ENCODE measurements at places on chromosomes 1 and 21.

DNA sequence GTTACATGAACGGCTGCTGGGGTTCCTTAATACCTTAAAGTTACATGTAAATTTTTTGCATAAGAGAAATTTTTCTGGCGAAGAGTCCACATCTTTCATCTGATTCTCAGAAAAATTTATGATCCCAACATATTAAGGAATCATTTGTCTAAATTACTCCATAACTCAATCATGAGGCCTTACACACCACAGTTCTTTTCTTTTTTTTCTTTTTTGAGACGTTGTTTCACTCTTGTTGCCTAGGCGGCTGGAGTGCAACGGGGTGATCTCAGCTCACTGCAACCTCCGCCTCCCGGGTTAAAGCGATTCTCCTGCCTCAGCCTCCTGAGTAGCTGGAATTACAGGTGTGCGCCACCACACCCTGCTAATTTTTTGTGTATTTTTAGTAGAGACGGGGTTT, 2.1 kb upstream of the S100A11 start:
- DNase-seq: no peak

DNA sequence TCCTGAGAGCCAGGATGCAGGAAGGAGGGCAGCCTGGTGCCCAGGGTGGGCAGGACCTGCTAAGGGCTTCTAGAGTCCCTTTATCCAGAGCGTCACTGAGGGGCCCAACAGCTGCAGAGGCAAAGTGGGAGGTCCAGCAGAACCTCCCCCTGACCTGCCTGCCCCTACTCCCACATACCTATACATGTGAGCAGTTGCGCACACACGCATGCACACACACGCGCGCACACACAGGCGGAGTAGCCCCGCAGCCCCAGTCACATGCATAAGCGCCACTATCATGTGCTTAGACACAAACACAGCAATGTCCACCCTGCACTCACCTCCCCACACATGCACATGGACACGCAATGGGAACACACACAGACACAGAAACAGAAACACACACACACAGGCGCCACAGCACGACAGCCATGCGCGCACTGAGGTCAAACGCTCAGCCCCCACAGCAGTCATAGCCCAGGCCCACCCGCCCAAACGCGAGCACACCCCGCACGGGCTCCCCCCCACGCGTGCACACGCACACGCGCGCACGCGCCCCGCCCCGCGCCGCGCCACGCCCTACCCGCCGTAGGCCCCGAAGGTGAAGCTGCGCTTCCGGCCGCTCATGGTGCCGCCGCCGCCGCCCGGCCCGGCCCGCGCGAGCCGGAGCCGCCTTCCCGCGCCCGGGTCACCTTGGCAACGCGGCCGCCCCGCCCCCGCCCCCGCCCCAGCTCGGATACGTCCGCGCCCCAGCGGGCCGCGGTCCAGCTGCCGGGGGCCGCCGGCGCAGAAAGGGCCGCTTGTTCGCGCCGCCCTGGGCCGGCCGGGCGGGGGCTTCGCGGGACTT, 17.7 kb downstream of the RAP1GAP start:
- DNase-seq: no peak

- DNase-seq: no peak
Observed at GRCh38 chr1:3557366-3557765, 53.9 kb downstream of the MEGF6 start.

DNA sequence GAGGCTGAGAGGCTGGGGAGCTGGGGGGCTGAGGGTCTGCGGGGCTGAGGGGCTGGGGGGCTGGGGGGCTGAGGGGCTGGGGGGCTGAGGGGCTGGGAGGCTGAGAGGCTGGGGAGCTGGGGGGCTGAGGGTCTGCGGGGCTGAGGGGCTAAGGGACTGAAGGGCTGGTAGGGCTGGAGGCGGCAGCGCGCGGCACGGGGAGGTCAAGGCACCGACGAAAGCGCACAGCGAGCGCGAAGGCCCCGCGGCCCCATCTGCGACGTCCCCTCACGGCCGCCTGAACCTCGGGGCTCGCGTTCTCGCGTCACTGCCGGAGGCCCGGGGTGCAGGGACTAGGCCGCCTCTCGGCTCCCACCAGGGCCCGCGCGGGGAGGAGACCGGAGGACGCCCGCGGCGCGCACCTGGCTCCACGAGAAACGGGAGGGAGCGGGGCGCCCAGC, 356 bp downstream of the INTS11 start:
- no peak for DNase-seq

- DNase-seq: no peak
Observed at GRCh38 chr1:100462326-100463025, 75.5 kb upstream of the GPR88 start.

DNA sequence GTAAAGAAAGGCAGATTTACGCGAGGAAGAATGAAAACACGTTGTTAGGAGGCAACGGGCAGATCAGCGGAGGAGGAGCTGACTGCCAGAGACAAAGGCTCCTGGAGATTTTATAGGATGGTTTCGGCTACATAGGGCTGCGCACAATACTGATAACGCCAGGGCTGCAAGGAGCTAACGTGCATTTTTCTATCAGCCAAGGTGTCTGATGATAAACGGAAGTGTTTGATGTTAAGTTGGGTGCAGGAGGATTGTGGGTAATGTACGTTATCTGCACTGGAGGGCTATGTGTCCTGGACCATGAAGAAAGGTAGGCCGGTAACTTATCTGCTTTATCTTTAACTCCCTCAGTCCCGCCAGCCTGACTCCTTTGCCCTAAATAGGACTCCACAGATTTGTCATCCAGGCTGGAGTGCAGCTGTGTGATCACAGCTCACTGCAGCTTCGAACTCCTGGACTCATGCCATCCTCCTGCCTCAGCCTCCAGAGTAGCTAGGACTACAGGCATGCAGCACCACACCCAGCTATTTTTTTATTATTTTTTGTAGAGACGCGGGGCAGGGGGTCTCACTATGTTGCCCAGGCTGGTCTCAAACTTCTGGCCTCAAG, 29.6 kb downstream of the SETD4 start:
- no peak for DNase-seq

DNA sequence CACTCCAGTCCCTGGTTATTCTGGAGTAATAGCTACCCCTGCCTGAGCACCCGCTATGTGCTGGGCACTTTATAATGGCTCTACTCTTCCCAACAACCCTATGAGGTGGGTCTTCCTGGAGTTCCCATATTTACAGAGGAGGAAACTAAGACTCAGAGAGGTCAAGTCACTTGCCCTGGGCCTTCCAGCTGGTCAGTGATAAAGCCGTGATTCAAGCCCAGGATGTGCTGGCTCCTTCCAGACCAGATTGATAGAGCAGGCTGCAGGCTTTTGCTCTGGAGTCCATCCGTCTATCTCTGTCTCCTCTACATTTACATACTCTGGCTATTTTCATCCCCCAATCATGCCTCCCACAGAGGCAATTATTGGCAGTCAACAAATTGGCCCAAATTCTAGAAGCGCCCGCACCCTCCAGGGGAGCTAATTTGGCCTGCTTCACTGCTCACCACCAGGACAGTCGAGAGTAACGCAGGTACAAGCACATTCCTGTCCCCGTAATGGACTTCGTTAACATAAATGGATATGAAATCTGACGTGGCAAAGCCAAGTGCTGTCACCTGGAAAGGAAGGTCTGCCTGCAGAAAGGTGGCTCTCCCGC, 39.8 kb upstream of the SELENON start:
- DNase-seq: no peak

DNA sequence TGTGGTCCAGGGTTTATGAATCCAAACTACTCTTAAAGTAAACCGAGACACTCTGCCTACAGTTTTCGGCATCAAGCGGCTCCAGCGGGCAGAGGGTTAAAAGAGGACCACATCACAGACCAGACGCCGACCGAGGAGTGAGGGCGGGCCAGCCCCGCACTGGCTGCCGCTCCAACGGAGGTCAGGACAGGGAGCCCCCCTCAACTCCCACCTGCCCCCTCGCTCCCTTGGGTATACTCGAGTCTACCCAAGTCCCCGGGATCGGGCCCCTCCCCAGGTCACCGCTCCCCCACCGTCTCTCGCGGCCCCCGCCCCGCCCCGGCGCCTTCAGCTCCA, 312 bp downstream of the ARNT start:
- DNase-seq: no peak

- no peak for DNase-seq
Observed at GRCh38 chr1:157639800-157640199, 41.9 kb upstream of the FCRL4 start.

GRCh38 chr1:223269006-223269405, 95.0 kb downstream of the SUSD4 start:
- DNase-seq: no peak

DNA sequence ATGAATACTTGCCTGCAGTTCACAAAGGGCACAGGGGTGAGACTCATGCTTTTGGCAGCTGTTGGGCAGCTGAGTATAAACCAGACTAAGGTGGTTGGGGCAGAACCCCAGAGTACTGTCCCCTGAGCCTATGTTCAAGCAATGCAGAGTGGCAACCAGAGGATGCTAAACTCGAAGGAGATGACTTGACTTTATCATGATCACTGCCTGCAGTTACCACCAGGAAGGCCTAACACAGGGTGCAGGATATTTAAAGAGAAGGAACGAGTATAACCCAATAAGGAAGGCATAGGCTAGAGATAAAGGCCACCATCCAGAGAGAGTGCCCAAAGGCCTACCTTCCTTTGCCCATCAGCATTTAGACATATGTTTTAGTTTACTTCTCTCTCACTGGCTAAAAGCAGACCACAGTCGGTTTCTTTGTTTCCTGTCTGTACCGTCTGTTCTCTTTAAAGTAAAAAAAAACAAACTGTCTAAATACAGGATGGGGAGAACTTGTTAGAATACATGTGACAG, 83.3 kb downstream of the MPZL1 start:
- DNase-seq: no peak

- no peak for DNase-seq
Observed at GRCh38 chr21:32819694-32820093, 48.1 kb upstream of the PAXBP1 start.

DNA sequence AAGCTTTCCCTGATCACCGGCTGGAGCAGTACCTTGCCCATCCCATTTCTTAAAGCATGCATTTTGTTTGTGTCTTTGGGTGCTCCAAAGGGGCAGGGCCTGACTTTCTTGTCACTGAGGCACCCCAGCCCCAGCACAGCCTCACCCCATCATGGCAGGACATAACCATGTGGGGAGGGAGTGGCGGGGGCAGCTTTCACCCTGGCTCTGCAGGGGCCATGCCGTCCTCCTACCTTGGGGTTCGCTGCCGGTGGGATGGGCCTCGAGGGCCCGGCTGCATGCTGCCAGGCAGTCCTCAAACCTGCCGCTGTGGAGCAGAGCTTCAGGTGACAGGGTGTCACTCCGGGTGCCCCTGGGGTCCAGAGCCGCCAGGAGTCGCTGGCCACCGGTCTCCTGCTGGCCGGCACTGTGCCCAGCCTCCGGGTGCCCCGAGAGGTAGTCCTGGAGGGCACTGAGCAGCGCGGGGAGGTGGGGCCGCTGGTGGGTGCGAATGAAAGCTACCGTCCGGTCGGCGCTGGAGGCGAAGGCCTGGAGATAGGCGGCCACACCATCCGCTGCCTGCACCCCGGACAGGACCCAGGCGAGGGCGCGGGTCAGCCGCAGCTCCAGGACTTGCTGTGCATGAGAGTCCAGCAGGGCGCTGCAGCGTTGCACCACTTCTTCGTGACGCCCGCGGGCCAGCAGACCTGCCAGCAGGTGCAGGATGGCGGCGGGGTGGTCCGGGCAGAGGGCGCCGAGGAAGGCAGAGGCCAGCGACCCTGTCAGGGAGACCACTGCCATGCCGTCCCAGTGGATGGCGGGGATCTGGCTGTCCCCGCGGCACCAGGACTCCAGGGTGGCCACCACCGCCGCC, 1.5 kb downstream of the TTC34 start:
- no peak for DNase-seq

DNA sequence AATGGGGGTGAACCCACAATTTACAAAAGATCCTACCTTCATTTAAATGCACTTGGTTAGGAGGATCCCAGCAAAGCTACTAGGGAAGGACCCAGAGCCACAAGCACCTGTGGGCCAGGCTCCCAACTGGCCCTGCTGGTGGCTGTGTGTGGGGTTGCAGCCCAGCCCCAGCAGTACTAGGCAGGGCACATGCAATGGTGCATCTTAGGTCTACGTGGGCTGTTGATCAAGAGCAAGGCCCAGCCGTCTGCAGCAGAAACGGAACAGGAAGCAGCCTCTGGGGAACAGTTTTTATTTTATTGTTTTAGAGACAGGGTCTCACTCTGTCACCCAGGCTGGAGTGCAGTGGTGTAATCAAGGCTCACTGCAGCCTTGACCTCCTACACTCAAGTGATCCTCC, 134.1 kb upstream of the RAB4A start:
- no peak for DNase-seq

GRCh38 chr1:154222518-154222917, 1.8 kb downstream of the UBAP2L start:
- no peak for DNase-seq

DNA sequence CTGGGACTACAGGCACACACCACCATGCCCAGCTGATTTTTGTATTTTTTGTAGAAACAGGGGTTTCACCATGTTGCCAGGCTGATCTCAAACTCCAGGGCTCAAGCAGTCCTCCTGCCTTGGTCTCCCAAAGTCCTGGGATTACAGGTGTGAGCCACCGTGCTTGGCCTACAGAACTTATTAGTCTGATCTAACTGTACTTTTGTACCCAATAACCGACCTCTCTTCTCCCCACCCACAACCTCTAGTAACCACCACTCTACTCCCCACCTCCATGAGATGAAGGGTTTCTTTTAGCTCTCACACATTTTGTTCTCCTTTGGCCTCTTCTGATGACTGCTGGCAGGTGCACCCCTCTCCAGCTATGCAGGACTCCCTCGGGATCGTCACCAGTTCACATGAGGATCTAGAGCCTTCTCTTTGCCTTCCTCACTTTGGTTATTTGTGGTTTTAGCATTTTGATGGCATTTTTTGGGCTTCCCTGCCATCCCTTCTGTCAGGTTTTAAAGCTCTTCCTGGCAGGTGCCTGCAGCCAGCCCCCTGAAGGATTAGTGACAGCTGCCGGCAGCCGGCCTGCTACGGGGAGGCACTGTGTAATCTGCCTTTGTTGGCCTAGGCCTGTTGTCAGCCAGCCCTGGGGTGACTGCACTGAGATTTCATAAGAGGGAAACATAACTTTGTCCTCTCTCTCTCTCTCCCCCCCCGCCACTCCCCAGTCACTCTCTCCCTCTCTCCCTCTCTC, 99.8 kb upstream of the ATP1A1 start:
- DNase-seq: no peak

DNA sequence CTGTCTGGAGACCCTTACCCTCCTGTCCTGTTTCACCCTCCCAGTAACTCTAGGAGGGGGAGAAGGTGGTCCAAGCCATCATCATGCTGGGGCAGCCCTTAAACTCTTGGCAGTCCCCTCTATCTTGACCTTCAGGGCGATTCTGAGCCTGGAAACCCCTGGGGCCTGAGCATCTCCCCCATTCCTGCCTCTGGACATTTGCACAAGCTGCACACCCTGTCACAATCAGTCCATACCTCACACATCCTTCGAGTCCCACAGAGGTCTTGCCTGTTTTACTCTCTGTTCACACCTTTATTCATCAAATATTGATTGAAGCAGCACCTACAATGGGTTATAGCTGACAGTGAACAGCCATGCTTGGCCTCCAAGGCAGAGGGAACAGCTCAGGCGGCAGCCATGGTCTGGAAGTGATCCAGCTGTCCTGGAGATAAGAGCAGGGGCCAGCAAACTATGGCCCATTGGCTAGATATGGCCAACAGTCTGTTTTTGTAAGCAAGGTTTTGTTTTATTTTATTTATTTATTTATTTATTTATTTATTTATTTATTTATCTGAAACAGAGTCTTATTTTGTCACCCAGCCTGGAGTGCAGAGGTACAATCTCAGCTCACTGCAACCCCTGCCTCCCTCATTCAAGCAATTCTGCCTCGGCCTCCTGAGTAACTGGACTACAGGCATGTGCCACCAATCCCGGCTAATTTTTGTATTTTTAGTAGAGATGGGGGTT, 7.1 kb upstream of the FAM131C start:
- DNase-seq: no peak

- DNase-seq: no peak
Observed at GRCh38 chr1:178483251-178483957, 13.4 kb downstream of the CLEC20A start.

- no peak for DNase-seq
Observed at GRCh38 chr1:99305626-99306025, 41.3 kb downstream of the PLPPR4 start.

All from stimulated activated CD8-positive, alpha-beta memory T cell treated with anti-CD3 and anti-CD28 coated beads, Interleukin-7, amount 100 ng/mL, for 24 hours (primary cell).